ENCODE measurements at places on chromosomes 1 and 21.

- DNase-seq = no peak
Observed at GRCh38 chr21:29812947-29813346, 126.8 kb downstream of the GRIK1 start.

- DNase-seq = no peak
Observed at GRCh38 chr21:27365394-27365793, 398.5 kb upstream of the ADAMTS5 start.

GRCh38 chr1:113046569-113046968 lies 26.4 kb upstream of the LRIG2 start:
- DNase-seq = no peak

DNA sequence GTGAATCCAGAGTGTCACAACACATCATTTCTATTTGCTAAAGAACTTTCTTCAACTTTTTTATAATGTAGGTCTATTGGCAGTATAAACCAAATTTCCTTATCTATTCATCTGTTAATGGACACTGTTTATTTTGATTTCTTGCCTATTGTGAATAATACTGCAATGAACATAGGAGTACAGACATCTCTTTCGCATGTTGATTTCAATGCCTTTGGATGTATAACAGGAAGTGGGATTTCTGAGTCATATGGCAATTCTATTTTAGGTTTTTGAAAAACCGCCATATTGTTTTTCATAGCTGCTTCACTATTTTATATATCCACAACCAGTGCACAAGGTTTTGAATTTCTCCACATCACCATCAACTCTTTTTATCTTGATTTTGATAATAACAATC lies 198.7 kb downstream of the KCNT2 start:
- no peak for DNase-seq

GRCh38 chr1:1181938-1182410 lies 8.3 kb downstream of the TTLL10 start:
- no peak for DNase-seq

DNA sequence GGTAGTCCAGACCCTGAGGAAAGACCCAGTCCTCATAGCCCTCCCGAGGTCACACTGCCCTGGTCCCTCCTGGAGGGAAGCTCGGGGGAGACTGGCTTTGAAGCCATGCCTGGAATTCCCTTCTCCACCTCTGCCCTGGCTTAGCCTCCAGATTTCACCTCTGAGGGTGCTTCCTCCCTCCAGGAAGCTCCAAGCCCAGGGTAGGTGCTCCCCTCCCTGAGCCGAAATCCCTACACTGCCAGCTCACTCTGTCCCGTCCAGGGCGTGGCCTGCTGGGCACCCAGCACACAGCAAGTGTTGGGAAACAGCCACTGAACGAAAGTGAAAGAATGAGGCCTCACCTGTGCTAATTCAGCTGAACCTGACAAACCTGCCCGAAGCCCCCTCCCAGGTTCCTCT lies 6.0 kb upstream of the TNFRSF25 start:
- DNase-seq = no peak
